RPMI7951 (cell line): ENCODE measurements at places on chromosomes 7 and 10. TPM values are rescaled to one million over a fixed set of nuclear protein-coding genes. Genes with fewer than 3 reads are reported as not detected.

PITX3 gene
- total RNA-seq, result not detected in 2 replicates

- peak; percentile 92 for DNase-seq
Measured at GRCh38 chr7:151592868-151593486, 73.3 kb upstream of the RHEB start.

- no peak for DNase-seq
Measured at GRCh38 chr7:102258073-102258748, 28.5 kb upstream of the SH2B2 start.

DNA sequence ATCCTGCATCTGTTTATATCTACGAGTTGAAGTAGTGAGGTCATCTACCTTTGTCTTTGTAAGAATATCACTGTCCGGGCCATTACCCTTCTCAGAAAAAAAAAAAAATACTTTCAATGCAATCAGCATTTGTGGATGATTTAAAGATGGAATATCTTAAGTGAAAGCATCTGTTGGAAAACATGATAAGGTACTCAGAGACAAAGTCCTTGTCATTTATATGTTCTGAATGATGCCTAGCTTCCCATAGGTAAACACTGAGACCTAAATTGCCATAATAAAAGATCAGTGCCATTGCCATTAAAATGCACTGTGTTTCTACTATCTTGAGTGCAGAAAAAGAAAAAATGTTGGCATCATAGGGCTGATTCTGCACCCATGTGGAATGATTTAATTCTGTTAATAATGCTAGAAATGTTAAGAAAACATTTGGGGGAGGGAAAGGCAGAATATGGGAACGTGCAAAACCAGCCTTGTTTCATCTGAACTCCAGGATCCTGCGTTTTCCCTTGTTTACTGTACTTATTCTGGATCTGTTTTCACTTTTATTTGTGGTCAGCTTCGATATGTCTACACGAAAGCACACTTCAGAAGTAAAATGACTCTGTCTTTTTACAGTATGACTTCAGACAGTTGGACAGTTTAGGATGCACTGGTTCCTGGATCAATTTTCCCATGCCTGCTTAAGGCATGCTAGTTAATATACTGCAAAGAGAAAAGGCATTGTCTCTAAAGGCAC, 669.8 kb downstream of the SUGCT start:
- peak; percentile 41 for DNase-seq

GRCh38 chr7:114649689-114650088, 235.1 kb downstream of the FOXP2 start:
- no peak for DNase-seq

CRCP gene
- total RNA-seq, result 27.0 and 31.5 TPM in 2 replicates

DNA sequence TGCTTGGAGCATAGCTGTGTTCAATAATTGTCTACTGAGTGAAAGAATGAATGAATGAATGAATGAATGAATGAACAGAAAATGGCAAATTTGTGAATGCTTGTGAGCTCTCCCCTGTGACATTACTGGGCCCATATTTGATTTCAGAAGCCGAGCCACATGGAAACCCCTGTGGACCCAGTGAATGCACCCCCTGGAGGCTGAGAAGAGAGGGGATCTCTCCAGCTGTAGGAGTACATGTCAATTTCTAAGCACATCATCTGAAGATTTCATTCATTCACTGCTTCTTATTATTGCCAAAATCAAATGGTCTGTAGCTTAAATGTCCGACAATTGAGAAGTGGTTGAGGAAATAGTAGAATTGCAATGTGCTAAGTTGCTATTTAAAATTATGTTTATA, 58.3 kb upstream of the DOCK1 start:
- no peak for DNase-seq
